ENCODE measurements at places on chromosomes 6 and 20. TPM values are rescaled to one million over a fixed set of nuclear protein-coding genes. Genes with fewer than 3 reads are reported as not detected.

DNA sequence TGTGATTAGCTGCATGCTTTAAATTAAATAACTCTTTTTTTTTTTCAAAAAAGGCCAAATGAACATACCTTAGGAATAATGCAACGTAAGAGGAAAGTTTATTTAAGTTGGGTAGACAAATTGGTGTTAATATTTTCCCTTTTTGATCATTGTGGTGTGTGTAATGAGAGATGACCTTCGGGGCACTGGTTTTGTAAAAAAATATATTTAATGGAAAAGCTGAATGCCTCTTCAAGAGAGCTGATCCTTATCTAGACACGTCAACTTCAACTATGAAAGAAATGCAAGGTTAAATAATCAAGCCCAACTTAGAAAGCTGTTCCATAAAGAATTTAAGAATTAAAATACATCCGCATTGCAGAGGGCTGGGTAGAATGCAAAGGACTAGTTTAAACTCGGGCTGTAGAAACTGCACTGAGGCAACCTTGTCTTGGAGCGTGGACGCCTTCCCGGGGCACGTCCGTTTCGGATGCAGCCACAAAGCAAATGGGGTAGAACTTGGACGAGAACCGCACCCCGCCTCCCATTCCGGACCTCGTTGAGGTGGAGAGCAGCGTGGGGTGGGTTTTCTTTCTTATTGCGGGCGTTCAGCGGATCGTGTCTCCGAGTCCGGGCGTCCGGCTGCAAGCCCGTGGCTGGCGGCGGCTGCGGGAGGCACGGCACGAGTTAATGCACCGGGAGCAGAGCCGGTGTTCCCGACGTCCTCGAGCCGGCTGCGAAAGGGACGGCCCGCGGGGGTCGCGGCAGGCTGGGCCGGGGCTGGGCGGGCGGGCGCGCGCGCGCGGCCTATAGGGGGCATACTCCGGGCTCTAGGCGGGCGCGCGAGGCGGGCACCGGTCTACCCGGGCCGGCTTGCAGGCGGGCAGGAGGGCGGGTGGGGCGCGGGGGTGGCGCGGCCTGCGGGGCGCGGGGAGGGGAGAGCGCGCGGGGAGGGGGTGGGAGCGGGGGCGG lies 1.9 kb downstream of the JARID2 start:
- H3K4me3 ChIP-seq: peak overlapping the region; percentile 97
- H3K4me1 ChIP-seq: peaks cover 2% of the 10 kb centered on the region
- H3K27me3 ChIP-seq: no peaks in the 10 kb centered on the region
- H3K36me3 ChIP-seq: peaks cover 38% of the 10 kb centered on the region
- no peak overlapping the region for H3K27ac ChIP-seq

GRCh38 chr20:51100617-51101016 lies 77.7 kb upstream of the KCNG1 start:
- H3K4me1 ChIP-seq: no peaks in the 10 kb centered on the region
- no peak overlapping the region for H3K27ac ChIP-seq
- DNase-seq: no peak
- no peaks in the 10 kb centered on the region for H3K36me3 ChIP-seq
- no peaks in the 10 kb centered on the region for H3K27me3 ChIP-seq

- H3K27ac ChIP-seq: no peak overlapping the region
- no peaks in the 10 kb centered on the region for H3K4me1 ChIP-seq
- H3K27me3 ChIP-seq: no peaks in the 10 kb centered on the region
- no peak for DNase-seq
- no peak overlapping the region for H3K4me3 ChIP-seq
- H3K36me3 ChIP-seq: no peaks in the 10 kb centered on the region
Observed at GRCh38 chr6:24107294-24107693, 18.7 kb upstream of the NRSN1 start.

The DSP gene
- total RNA-seq: 48.9 TPM

DNA sequence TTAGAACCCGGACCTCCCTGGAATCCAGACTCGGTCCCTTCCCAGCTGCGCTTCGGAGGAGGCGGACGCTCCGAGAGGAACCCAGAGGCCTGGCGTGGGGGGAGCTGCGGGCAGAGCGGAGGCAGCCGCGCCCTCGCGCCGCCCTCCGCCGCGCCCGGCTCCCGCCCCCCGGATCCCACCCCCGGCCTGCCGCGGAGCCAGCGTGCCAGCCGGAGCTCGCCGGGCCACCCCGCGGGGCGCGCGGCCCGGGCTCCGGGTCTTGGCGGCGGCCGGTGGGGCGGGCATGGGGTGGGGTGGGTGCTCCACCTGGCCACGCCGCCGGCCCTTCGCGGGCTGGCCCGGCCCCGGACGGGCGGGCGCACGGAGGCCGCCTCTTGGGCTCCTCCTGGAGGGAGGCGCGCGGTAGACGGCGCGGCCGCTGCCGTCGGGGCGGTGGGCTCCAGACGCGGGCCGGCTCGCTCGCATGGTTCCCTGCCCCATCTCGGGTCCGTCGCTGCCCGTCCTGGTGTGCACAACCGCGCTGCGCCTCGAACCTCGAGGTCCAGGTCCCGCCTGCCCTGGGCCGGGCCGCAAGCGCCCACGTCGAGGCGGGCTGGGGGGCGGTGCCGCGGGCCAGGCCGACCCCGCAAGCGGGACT lies 592 bp upstream of the CDYL start:
- no peak for DNase-seq
- peaks cover 22% of the 10 kb centered on the region for H3K27me3 ChIP-seq
- H3K4me3 ChIP-seq: peak overlapping the region; percentile 82
- H3K4me1 ChIP-seq: peaks cover 6% of the 10 kb centered on the region
- peaks cover 9% of the 10 kb centered on the region for H3K36me3 ChIP-seq

DNA sequence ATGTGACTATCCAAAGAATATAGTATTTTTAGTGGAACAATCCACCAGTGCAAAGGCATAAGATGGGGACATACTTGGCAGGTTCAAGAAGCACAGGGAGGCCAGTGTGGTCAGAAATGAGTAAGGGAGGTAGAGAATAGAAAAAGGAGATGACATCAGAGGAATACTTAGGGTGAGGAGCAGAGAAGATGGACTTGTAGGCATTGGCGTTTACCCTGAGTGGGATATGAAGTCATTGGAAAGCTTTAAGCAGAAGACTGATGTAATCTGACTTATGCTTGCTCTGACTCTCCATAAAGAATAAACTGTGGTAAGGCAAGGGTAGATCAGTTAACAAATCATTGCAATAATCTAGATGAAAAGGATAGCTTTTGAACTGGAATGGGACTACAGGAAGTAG lies 228.7 kb downstream of the GJA1 start:
- no peaks in the 10 kb centered on the region for H3K36me3 ChIP-seq
- no peaks in the 10 kb centered on the region for H3K27me3 ChIP-seq
- no peak for DNase-seq
- no peak overlapping the region for H3K27ac ChIP-seq

DNA sequence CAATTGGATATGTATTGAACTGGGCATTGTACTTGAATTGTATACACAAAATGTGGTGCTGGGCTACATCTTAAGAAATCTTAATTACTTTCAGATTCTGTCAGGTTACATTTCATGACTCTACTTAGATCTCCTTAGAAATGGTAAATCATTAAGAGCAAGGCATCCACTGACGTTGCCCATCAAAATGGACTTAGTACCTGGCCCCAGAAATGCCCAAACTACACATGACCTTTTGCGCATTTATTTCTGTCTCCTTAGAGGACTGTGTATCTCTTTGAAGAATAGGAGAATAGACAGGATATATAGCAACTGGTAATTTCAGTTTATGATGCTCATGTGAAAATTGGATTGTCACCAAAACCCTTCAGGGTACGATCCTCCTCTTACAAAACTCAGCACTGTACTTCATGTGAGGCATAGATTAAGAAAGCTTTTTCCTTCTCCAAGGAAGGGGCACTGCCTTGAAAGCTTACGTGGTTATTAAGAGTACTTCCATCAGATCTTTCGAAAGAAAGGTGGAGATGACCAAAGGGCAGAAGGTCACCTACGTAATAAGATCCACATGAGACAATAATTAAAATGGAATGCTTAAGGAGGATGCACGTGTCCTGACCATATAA lies 61.4 kb upstream of the BMP2 start:
- H3K4me3 ChIP-seq: no peak overlapping the region
- H3K27ac ChIP-seq: no peak overlapping the region
- no peaks in the 10 kb centered on the region for H3K27me3 ChIP-seq
- DNase-seq: no peak

- no peaks in the 10 kb centered on the region for H3K4me1 ChIP-seq
- no peak overlapping the region for H3K4me3 ChIP-seq
- H3K27ac ChIP-seq: no peak overlapping the region
- DNase-seq: no peak
- H3K36me3 ChIP-seq: no peaks in the 10 kb centered on the region
Observed at GRCh38 chr6:74879234-74879633, 326.6 kb downstream of the COL12A1 start.

- no peaks in the 10 kb centered on the region for H3K36me3 ChIP-seq
- H3K27me3 ChIP-seq: no peaks in the 10 kb centered on the region
- no peak overlapping the region for H3K27ac ChIP-seq
Observed at GRCh38 chr6:82084324-82084920, 163.1 kb downstream of the IBTK start.

DNA sequence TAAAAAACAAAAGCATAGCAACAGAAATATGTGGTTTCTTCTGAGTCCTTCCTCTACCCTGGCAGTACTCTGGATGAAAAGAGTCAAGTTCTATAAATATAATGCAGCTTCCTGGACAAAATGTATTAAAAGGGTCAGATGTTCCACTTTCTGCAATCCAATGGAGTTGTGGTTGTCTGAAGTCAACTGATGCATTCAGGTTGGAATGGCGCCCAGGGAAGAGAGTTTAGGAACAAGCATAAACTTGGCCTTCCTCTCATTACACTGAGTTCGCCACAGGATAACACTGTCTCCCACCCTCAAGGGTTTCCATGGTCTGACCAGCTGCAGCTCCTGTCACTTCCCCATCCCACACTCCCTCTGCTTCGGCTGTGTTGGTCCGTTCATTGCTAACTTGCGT lies 66.4 kb downstream of the PLEKHG1 start:
- DNase-seq: no peak
- H3K27ac ChIP-seq: no peak overlapping the region
- H3K4me3 ChIP-seq: no peak overlapping the region
- no peaks in the 10 kb centered on the region for H3K4me1 ChIP-seq
- no peaks in the 10 kb centered on the region for H3K27me3 ChIP-seq
- no peaks in the 10 kb centered on the region for H3K36me3 ChIP-seq

GRCh38 chr20:33539129-33539528 lies 49.2 kb downstream of the CBFA2T2 start:
- H3K27me3 ChIP-seq: no peaks in the 10 kb centered on the region
- H3K36me3 ChIP-seq: peaks cover 14% of the 10 kb centered on the region
- DNase-seq: no peak
- H3K4me1 ChIP-seq: no peaks in the 10 kb centered on the region
- H3K27ac ChIP-seq: no peak overlapping the region

The HEY2 gene
- 6.6 TPM for total RNA-seq

The COQ3 gene
- 10.6 TPM for total RNA-seq

The CUL9 gene
- 15.2 TPM for total RNA-seq

All from H9 (cell line).